GOT3 (cell line): ENCODE measurements at places on chromosomes 2 and 18.

GRCh38 chr2:7592618-7593140, 675.5 kb downstream of the RNF144A start:
- no peak for DNase-seq

GRCh38 chr2:240919161-240919781, 13.1 kb downstream of the CROCC2 start:
- no peak for DNase-seq

DNA sequence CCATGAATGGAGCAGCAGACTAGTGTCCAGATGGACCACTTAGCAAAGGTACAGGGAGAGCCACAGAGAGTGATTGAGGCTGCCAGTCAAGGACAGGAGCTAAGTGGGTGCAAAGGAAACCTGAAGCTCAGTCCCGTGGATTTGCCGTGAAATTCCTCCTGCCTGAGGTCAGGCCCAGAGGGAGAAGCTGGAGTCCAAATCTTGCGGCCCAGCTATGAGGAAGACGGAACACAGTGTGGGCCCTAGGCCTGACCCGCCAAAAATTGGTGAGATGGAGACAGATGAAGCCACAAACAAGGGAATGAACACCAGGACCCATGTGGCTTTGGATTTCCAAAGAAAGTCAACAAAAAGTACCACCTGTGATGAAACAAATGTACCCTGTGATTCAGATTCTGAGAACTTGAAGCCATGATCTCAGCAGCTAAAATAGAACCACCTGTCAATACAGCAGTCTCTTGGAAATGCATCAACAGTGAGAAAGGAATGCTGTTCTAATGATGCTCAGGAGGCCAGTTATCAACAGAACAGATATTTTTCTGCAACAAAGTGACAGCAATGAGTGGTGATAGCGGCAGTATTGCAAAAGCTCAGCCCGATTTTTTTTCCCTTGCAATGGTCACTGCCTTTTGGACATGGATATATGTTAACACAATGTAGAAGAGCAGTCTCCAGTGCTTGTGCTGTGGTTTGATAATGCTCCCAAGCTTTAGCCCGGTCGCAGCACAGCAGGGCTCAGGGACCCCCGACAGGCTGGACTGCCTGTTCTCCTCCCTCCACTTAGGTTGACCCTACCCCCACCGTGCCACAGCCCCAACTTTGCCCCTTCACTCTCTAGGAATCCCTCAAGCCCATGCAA, 10.7 kb downstream of the COL6A3 start:
- no peak for DNase-seq

DNA sequence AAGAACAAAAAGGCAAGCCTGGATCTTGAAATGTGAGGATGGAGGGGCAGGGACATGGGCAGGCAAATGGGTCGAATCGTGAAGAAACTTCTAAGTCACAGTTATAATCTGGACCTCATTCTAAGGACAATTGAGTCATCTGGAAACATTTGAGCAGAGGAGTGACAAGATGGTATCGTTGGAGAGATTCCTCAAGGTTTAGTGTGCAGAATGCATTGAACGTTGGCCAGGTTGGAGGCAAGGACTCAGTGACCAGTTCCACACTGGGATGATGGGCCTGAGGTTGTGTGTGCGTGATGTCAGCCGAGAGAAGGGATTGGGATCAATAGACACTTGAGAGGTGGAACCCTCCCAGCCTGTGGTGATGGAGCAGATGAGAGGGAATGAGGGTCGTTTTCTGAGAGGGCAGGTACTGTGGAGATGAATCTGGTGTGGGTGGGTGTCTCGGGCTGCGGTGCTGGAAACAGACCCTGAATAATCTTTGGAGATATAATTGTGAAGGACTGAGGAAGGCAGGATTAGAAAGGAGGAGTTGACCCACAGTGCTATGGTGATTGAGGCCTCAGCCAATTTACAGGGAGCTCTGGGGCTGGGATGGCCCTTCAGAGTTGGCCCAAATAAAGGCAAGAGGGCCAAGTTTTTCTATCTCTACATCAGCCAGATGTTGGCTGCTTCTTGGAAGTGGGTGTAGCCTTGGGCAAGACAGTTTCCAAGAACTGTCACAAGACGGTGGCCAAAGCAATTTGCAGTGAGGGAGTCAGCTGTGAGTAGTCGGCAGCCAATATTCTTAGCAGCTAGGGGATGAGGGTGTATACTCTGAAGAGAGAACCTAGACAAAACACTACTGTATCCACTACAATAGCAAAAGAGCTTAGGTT, 5.8 kb upstream of the ZNF532 start:
- no peak for DNase-seq
